ENCODE measurements at places on chromosomes 12 and 14.

- DNase-seq = no peak
Measured at GRCh38 chr12:130136509-130137039, 25.7 kb upstream of the FZD10 start.

DNA sequence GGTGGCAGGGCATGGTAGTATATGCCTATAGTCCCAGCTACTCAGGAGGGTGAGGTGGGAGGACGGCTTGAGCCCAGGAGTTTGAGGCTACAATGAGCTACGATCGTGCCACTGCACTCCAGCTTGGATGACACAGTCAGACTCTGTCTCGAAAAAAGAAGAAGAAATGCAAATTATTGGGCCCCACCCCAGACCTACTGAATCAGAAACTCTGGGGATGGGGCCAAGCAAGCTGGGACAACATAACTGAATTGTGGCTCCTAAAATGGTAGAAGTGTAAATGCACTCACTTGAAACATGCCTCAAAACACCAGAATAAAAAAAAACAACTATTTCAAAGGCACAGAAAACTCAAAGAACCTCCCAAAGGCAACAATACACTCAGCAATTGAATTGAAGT is 37.0 kb downstream of the CIT start:
- no peak for DNase-seq

- DNase-seq = no peak
Measured at GRCh38 chr12:76173756-76174155, 89.3 kb upstream of the NAP1L1 start.

DNA sequence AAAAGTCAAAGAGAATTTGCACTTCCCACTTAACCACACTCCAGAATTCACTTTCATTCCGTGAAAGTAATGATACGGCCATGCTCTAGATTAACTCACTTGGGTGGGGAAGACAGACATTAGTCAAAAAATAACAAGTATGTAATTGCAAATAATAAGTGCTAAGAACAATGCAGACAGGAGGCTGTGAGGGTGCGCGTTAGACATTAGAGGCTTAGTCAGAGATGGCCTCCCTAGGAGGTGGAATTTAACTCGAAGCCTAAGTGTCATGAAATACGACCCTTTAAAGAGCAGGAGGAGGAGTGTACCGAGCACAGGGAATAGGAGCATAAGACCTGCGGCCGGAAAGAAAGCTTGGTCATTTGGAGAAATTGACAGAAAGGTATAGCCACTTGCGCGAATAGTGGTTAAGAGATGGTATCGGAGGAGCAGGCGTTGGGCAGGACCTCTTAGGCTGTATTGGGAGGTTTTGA is 628 bp downstream of the SNRPF start:
- DNase-seq = peak; percentile 39

DNA sequence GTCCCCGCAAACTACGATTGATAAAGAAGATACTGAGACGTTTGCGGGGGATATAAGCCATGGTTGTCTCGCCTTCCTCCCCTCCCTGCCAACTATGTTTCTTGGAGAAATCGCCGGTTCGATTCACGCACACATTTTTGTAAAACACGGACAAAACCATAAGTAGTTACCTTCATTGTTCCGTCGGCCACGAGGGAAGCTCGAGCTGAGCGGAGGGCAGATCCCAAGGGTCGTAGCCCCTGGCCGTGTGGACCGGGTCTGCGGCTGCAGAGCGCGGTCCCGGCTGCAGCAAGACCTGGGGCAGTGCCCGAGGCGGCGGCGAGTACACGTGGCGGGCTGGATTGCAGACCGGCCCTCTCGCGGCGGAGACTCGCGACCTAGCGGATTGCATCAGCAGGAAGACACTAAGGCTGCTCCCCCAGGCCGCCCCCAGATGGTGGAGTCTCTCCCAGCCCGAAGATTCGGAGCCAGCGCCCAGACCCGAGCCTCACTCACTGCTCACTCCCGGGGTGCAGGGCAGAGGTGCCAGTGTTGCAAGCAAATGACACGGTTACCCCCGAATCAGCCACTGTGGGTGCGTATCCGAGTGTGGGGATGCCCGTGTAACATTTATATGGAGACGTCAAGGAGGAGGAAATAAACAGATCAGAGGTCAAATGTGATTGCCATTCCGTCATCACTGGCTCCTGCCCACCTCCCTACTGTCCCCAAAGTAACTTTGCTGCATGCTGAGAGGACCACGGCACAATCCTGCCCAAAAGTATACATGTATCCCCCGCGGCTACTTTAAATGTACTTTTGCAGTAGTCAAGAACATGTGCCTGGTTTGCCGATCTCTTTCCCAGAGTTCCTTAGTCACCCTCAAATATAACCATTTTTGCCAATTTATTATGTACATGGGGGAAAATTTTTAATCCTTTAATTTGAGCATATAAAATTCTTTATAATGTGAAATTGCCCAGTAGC is at the start of gene BCAT1:
Gene BCAT1, minus strand, starts transcription at position 345 of the 966 bp plus-strand sequence. Its CDS starts 169 bp downstream, at position 176.
- DNase-seq = no peak

DNA sequence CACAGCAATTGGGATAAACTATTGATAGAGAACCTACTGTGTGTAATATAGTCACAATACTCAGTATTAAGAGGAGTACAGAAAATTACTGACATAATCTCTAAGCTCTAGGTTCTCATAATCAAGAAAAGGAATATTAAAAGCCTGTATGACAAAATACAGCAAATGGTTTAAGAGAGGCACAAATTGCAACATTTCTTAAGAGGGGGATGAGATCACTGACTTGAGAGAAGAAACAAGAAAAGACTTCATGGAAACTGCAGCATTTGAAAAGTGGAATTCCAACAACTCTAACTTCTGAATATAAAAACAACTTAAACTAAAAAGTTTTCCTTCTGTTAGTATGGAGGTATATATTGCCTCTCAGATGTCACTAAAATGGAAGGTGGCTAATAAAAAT is 89.7 kb downstream of the NUMB start:
- no peak for DNase-seq

DNA sequence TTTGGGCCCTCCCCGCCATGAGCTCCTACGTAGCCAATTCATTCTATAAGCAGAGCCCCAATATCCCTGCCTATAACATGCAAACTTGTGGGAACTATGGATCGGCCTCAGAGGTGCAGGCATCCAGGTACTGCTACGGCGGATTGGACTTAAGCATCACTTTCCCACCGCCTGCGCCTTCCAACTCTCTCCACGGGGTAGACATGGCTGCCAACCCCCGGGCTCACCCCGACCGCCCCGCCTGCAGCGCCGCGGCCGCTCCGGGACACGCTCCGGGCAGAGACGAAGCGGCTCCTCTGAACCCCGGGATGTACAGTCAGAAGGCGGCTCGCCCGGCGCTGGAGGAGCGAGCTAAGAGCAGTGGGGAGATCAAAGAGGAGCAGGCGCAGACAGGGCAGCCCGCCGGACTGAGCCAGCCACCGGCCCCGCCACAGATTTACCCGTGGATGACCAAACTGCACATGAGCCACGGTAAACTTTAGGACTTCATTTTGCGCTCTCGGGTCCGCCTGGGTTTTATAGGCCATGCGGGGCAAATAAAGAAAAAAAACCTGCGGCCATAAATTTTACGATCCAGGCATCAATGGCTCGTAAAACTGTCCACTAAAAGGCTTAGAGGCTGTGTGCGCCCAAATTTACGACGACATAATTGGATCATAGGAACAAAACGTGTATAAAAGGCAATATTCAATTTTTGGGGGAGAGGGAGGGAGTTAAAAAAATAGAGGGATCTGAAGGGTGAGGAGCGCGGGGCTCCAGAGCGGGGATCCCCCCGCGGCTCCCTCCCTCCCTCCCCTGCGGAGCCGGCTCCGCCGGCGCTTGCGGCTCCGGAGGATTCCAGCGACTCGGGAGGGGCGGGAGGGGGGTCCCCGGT is 493 bp downstream of the HOXC5 start:
- DNase-seq = no peak

GRCh38 chr12:71262466-71262865 is 104.7 kb upstream of the TSPAN8 start:
- DNase-seq = no peak

DNA sequence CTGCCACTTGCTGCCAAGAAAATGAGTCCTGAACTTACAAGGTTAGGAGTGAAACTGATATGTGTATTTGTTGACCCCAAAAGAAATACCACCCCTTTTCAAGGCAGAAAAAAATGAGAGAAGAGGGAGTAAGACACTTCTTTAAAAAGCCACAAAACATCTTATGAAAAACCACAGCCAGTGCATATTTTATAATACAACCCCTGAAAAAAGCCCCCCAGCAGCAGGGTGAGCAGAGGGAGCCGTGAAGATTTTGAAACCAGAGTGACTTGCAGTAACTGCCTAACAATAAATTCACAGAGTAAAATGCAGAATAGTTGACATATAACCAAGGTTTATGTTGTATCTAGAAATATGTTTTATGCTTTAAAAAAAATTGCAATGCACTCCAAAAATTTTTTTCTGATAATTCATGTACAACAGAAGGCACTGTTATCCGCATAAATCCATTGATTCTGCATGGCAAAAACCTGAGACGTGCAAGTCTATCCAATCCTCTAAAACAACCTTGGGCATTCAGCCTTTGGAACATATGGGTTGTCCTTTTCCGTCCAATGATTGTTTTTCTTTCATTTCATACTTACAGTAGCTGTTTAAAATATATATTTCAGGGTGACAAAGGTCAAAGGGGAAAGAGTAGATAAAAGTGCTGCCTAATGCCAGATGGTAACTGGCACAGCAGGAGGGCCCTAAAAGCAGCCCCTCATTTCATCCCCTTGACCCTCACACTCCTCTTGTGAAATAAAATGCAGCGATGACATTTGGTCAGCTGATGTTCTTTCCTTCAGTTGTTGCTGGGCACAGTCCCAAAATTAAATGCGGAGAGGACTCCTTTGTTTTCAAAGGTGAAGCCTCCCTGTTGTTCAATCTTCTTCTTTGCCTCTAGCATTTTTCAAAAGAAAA is 65.3 kb downstream of the IPO8 start:
- no peak for DNase-seq

DNA sequence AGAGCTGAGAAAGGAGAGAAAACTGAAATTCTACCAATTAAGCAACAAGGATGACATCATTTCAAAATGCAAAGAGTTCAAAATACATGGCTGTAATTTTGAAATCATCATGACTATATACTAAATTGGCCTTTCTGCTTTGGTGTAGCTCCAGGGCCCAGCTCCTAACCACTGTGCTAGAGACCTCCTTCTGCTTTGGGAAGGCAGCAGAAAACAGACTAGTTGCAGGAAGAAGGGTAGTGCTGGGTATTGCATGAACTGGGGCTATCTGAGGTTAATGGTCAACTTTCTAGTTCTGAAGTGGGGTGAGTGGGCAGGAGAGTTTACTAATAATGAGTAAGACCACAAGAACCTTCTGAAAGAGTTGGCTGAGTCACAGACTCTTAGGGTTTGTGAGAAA is 66.2 kb downstream of the PTGER2 start:
- DNase-seq = no peak

DNA sequence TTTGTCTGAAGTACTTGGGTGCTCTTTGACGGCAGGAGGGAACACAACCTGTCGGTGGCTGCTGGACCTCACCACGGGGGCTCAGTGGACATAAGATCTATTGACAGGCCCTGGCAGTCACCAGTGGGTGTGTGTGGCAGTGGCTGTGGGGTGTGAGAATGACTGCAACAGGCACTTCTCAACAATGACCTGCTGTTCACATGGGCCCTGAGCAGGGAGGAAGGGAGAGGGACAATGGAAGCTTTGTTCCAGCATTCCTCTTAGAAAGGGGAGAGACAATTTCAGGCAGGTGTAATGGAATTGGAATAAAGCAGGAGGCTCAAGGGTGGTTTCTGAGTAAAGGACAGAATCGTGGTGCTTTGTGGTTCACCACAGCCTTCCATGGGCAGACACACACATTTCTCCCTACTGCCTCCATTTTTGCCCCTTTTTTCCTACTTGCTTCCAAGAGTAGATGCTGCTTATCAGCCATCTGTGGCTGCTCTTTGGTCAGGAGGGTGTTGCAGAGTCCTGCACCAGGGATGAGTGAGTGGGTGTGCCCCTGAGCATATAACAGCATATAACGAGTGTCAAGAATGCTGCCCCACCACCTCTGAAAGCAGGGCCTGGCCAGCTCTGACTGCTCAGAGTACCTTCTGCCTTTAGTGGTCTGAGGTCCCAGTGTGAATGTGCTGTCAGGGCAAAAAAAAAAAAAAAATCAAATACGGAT is 267.7 kb downstream of the RASSF9 start:
- no peak for DNase-seq
